ENCODE measurements at places on chromosomes 7 and 10.
A peak's percentile ranks its signal among the peaks of the same experiment; 100 is the strongest.

GRCh38 chr10:65355141-65355680, 1570.6 kb upstream of the LRRTM3 start:
- no peak for DNase-seq

DNA sequence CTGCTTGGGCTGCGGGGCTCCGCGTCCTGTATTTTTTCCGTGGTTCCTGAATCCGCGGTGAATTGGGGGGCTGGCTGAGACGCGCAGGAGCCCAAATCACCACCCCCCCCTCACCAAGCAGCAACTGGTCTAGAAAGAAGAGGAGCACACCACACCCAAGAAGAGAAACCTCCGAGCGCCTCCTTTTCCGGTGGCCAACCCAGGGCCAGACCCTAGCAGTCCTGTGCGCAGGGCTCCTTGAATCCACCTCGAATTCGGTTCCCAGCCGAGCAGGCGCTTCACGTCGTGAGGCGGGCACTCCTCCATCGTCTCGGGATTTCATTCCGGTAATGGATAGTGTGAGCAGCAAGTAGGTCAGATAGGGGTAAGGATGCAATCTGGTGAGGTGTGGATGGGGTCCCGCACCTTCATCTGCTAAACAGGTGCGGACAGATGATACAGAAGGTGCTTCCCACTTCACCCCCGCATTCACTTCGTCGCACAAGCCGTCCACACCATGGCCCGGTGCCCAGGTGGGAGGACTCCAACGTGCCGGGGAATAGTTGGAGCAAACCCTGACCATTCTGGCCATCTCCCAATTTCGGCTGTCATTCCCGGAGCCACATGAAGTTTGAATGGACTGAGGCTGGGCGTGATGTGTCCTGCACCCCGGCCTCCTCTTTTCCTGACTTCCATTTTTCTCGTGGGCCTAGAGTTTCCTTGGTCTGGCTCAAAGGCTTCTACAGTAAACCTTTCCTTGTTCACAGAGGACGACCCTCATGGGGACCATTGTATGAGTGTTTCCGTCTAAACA, 19.8 kb upstream of the ZNF273 start:
- DNase-seq: no peak

DNA sequence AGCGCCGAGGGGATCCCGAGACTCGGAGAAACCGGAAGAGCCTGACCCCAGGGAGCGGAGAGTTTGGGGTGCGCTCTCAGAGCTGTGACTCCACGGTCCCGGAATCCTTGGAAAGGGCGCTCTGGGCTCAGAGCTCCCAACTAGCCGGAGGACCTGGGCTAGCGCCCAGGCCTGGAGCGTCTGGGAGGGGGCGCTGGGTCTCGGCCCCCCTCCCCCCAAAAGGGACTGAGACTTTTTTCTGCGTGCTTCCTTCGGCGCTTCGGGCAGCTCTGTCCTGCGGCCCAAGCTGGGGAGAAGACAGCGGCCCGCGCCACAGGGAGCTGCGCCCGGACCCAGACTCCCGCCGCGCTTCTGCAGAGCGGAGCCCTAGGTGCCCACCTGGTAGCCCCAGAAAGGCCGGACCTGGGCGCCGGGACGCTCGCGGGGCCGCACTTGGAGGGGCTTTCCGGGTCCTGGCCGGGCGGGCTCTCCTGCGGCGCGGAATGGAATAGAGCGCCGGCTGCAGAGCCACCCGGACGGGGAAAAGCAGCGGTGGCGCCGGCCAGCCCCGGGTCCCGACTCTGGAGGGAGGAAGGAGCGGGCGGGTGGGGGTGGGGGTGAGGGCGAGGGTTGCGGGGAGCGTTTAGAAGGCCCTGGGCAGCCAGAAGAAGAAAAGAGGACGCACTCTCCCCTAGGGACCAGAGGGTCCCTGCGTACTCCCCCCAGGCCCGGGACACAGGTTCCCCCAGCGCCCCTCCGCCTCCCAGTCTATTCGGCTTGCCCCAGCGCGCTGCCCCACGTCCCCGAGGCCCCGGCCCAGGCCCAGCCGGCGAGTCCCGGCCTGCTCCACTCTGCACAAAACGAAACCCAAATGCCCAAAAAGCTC, 4.7 kb downstream of the ZNF503 start:
- DNase-seq: no peak

DNA sequence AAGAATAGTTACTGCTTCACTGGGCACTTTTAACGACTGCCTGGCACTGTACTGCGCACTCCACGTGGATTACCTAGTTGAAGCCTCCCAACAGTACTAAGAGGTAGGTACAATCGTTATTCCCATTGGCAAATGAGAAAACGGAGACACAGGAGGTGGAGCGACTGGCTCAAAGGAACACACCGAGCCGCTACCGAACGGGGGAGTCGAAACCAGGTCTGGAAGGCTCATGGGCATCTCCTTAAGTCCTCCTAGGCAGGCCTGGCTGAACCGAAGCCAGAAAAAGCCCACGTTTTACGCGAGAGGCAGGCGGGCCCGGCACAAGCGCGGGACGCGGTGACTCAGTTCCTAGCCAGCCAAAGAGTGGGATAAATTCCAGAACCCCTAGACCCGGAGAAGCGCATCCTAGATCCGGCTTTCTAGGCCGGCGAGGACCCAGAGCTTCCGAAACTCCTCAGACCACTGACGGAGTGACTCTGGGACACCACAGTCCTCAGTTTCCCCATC, 472 bp downstream of the PDAP1 start:
- peak; percentile 24 for DNase-seq

GRCh38 chr7:44280993-44281721, 44.2 kb downstream of the CAMK2B start:
- no peak for DNase-seq
